ENCODE measurements at places on chromosomes 12 and 14. TPM values are rescaled to one million over a fixed set of nuclear protein-coding genes. Genes with fewer than 3 reads are reported as not detected.

Gene RPS6KA5
- 6.6 TPM for total RNA-seq

Gene TMTC1
- total RNA-seq = 0.05 TPM

Gene SYT1
- 5.2 TPM for total RNA-seq

Gene NABP2
- 60.8 TPM for total RNA-seq

Gene BCAT1
- 10.5 TPM for total RNA-seq

Gene SLC17A8
- not detected for total RNA-seq

Gene PRH2
- total RNA-seq = not detected

Gene HRK
- 1.1 TPM for total RNA-seq

Gene PLEKHA5
- 5.1 TPM for total RNA-seq

Gene ZDHHC22
- total RNA-seq = 0.18 TPM

Gene SLC39A5
- 0.34 TPM for total RNA-seq

All from A549 treated with GW870086 at 1 μM for 4 hours (cell line).